NCI-H1417 (cell line): ENCODE measurements at places on chromosomes 2 and 18.

GRCh38 chr2:36655453-36655852 lies 41.1 kb upstream of the VIT start:
- no peak for DNase-seq

GRCh38 chr2:185979546-185980071 lies 241.0 kb downstream of the FSIP2 start:
- peak; percentile 22 for DNase-seq

GRCh38 chr18:41955688-41956087 lies 654 bp downstream of the PIK3C3 start:
- no peak for DNase-seq

DNA sequence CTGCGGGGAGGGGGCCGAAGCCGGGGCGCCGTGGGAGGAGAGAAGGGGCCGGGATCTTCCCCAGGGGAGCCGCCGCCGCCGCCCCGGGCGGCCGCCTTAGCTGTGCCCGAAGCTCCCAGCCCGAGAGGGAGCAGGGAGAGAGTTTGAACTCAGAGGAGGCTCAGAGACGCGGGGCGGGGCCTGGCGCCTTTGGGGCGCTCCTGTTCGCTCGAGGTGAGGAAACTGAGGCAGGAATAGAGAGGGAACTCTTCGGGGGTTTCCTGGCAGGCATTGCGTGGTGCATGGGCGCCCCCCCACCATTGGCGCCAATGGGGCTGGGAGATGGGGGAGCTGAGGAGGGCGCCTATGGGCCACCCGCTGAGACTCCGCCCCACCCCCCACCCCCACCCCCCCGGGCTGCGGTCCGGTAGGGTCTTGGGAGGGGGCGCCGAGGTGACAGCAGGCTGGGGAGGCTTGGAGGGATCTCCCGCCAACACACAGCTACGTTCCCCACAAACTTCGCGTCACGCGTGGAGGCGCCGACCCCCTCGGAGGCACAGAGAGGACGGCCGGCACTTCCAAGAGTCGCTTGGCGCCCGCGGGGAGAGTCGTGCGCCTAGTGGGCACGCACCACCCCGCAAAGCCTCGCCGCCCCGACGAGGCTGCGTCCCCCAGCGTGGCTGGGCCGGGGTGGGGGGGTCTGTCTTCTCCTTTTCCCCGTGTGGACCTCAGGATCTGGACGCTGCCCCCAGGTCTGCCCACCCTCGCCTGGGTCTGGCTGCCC lies 680 bp downstream of the CTDSP1 start:
- DNase-seq = no peak

DNA sequence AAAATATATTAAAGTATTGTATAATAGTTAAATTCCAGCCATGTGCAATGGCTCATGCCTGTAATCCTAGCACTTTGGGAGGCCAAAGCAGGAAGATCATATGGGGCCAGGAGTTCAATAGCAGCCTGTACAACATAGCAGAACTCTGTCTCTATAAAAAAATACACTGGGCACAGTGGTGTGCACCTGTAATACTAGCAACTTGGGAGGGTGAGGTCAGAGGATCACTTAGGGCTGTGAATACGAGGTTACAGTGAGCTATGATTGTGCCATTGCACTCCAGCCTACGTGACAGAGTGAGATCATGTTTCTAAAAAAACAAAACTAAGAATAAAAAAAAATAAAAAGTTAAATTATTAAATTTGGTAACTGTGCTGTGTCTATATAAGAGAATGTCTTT lies 36.1 kb downstream of the ZRANB3 start:
- no peak for DNase-seq

- peak; percentile 14 for DNase-seq
These were observed 144.6 kb upstream of the SATB2 start for GRCh38 chr2:199602271-199602895.

- no peak for DNase-seq
These were observed 78.2 kb downstream of the STK39 start for GRCh38 chr2:168169097-168169745.

- peak; percentile 53 for DNase-seq
These were observed 2.3 kb upstream of the NR4A2 start for GRCh38 chr2:156334496-156335478.

DNA sequence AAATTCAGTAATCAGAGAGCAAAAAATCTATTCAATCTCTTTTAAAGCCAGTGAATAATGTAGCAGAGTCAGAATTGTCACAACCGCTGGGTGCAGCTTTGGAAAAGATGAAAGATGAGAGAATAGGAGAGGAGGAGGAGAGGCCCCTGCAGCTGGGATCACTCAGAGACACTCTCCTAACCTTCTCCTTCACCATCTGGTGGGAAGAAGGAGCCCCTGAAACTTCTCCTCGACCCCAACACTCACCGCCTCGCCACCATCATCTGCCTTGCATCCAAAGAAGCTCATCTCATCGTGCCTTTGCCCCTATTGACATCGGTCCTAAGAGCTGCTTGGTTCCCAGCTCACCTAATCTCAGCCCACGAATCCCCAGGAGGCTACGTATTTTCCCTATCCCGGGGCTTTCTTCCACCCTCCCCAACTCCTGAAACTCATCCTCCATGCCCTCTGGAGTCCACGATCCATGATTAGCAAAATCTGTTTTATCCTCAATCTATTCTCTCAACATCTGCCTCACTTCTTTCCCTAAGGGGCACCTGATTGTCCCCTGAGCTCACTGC lies 58.5 kb downstream of the PKDCC start:
- no peak for DNase-seq

GRCh38 chr18:58805467-58806187 lies 59.0 kb upstream of the ZNF532 start:
- DNase-seq = peak; percentile 80

- DNase-seq = no peak
These were observed 45.8 kb downstream of the DHX57 start for GRCh38 chr2:38829971-38830370.

- DNase-seq = no peak
These were observed 42.3 kb downstream of the SULT1C2 start for GRCh38 chr2:108330979-108331378.

- DNase-seq = peak; percentile 29
These were observed 5.6 kb downstream of the TXNL4A start for GRCh38 chr18:79982736-79983135.

DNA sequence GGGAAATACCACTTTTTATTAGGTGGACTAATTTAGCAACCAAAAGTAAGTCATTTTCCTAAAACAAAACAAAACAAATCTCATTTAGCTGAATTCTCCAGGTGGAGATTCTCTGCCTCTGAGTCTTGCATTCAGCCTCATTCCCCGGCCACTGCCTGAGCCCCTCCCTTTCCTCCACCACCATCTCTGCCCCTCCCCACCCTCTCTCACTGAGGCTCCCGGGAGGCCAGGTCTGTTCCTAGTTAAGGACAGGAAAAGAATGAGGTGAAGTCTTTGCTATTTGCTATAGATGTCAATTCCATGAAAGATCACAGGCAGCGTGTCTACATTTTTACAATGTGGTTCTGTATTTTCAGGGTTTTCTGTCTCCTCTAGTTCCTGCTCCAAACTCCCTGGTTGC lies 83.0 kb upstream of the SOX11 start:
- DNase-seq = no peak

DNA sequence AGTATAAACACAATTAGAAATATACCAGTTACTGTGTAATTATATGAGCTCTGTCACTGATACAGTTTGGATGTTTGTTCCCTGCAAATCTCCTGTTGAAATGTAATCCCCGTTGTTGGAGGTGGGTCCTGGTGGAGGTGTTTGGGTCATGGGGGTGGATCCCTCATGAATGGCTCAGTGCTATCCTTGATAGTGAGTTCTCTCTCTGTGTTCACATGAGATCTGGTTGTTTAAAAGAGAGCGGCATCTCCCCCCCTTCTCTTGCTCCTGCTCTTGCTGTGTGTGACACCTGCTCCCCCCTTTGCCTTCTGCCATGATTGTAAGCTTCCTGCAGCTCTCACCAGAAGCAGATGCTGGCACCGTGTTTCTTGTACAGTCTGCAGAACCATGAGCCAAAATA lies 24.1 kb downstream of the MTX2 start:
- no peak for DNase-seq

DNA sequence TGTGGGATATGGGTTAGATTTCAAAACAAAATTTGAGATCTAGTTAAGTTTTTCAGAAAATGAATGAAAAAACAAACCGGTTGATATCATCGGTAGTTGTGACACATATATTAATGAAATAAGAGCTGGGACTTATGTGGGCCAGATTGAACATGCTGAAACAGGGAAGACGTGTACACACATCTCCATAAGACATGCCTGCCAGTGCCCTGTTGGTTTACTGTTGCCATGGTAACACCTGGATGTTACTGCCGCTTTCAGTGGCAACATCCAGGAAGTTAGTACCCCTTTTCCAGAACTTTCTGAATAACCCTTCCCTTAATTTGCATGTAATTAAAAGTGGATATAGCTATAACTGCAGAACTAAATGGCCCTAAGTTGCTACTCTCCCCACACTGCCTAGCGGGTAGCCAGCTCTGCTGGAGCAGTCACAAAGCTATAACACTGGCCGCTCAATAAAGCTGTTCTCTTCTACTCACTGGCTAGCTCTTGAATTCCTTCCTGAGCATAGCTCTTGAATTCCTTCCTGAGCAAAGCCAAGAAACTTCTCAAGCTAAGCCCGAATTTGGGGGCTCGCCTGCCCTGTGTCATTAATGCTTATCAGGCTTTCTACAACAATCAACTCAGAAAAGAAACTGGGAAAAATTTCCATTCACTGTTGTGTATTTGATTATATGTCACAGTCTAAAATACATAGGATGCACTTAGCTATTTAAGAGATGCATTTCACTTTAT lies 776.3 kb upstream of the CDH7 start:
- DNase-seq = peak; percentile 39

GRCh38 chr2:197212344-197213262 lies 98.0 kb downstream of the ANKRD44 start:
- no peak for DNase-seq

GRCh38 chr2:64062840-64063239 lies 43.6 kb upstream of the VPS54 start:
- no peak for DNase-seq

- DNase-seq = peak; percentile 72
These were observed 492.0 kb downstream of the TNS1 start for GRCh38 chr2:217510771-217511291.

DNA sequence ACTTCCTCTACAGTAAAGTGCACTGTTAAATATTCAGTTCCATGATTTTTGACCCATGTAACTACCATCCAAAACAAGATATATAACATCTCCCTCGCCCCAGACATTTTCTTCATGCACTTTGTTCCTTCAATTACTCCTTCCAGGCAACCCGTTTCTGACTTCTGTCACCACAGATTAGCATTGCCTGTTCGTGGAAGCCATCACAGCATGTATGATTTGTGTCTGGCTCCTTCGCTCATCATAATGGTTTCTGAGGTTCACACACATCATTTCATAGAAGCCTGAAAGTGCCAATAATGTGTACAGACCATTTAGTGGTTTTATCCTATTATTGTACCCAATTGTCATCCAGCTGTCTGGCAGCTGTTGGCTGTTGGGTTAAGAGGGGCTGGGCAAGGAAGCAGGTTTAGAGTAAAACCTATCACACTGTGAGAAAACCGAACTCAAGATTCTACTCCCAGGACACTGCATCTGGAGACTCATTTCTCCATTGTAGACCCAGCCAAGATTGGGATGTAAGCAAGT lies 16.1 kb downstream of the ARHGAP28 start:
- no peak for DNase-seq

- DNase-seq = peak; percentile 44
These were observed 270.2 kb downstream of the GBX2 start for GRCh38 chr2:235897992-235898391.

DNA sequence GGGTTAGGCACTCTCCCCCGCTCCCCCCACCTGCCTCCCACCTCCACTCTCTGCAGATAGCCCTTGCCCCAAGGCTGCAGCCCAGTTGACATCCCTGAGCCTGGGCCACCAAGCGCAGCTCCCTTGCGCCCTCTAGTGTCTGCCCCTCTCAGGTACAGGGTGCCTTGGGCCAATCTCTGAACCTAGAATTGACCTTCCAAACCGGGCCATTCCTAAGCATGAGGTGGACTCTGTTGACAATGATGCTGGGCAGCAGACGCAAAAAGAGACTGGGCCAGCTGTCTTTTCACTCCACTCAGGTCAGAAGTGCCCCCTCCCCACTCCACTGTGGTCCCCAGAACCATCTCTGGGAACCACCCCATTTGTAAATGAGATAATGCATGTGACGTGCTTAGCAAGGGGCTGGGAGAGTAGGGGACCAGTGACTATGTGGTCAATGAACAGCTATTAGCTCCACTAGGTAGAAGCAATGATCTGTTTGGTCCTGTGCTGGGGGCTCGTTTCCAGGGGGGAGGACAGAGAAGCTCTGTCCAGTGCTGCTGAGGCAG lies 43.3 kb upstream of the PLB1 start:
- peak; percentile 69 for DNase-seq

DNA sequence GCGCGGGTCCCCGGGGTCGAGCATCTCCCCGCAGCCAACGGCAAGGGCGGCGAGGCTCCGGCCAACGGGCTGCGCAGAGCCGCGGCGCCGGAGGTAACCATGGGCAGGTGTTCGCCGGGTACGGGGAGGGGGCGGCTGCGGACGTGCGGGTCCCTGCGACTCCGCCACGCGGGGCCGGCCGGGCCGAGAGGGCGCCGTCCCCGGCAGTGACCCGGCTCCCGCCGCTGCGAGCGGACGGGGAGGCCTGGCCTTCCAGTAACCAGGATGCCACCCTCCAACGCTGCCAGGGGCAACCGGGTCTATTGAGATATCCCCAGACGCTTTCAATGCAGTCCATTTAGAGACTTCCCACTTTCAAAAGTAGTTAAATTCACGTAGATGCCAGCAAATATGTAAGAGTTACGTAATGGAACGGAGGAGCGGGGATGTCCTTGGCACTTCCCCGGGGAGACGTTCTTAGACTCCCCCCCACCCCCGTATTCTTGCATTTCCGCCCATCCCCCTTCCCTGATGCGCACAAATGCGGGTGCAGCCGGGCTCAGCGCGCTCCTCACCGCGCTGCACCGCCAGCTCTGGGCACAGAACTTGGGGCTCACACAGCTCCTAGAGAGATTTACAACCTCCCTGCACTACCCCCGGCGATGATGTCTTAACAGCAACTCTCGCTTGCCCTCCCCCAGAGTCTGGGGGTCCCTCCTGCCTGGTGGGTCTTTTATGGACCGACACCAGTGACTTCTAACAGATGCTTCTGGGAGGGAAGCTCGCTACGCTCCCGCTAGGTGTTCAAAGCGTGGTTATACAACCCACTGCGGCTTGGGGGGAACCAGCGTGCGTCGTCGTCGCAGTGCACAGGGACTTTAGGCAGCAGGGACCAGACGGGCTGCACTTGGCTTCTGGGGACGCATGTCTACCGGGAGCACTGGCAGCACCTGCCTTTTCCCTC lies 657 bp downstream of the SGPP2 start:
- peak; percentile 86 for DNase-seq
